Uterus (tissue), 4 donors: ENCODE measurements at places on chromosomes 1 and 21. TPM values are rescaled to one million over a fixed set of nuclear protein-coding genes. Genes with fewer than 3 reads are reported as not detected.

DNA sequence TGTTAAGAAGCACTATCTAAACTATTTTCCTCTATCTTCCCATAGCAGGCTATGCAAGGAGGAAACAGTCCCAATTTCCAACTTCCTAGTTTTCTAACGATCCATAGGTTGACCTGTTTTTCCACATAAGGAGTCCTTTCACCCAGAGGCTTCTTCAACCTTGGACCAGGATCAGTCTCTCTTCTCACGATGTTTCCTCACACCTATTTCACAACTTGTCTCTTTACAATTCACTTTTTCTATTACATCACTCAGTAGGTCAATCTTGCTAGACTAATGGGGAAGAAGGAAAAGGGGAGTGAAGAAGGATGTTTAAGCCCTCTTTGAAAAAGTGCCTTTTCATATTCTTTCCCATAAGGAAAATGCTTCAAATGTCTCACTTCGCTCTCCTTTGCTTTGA is 15.9 kb downstream of the PALMD start:
- no peaks in the 10 kb centered on the region for H3K4me1 ChIP-seq
- no peak for DNase-seq
- peak overlapping the region; percentile 78 for H3K27ac ChIP-seq
- no peaks in the 10 kb centered on the region for H3K27me3 ChIP-seq
- H3K36me3 ChIP-seq: no peaks in the 10 kb centered on the region

The SLC27A3 gene
- total RNA-seq: 364 TPM

GRCh38 chr1:101364370-101365120 is 127.7 kb downstream of the S1PR1 start:
- no peak overlapping the region for H3K4me3 ChIP-seq
- H3K4me1 ChIP-seq: no peaks in the 10 kb centered on the region
- no peaks in the 10 kb centered on the region for H3K27me3 ChIP-seq
- no peaks in the 10 kb centered on the region for H3K36me3 ChIP-seq

The SFT2D2 gene
- 111 TPM for total RNA-seq

DNA sequence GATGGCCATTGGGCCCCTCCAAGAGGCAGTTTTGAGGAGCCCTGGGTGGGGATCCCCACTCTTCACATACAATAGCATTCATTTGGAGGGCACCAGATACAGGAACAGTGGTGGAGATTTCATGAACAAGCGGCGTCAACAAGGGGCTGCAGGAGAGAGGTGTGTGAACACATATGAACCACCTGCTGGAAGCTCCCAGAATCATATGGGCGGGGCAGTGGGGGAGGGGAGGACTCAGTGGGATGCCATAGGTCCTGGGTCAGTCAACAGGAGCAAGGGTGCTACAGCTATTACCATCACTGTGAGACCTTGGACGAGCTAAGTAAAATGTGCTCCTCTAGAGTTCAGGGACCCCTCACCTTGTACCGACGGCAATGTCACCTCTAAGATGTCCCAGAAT is 100.4 kb upstream of the IRF2BP2 start:
- H3K4me1 ChIP-seq: no peaks in the 10 kb centered on the region
- H3K27me3 ChIP-seq: no peaks in the 10 kb centered on the region
- no peak for DNase-seq
- H3K27ac ChIP-seq: no peak overlapping the region

- no peak overlapping the region for H3K27ac ChIP-seq
- no peaks in the 10 kb centered on the region for H3K27me3 ChIP-seq
- H3K36me3 ChIP-seq: no peaks in the 10 kb centered on the region
- DNase-seq: no peak
- H3K4me3 ChIP-seq: peak overlapping the region; percentile 62
These were observed 817 bp downstream of the KLHL17 start for GRCh38 chr1:961132-961669.

- H3K4me3 ChIP-seq: no peak overlapping the region
- no peak overlapping the region for H3K27ac ChIP-seq
- no peaks in the 10 kb centered on the region for H3K4me1 ChIP-seq
- H3K36me3 ChIP-seq: no peaks in the 10 kb centered on the region
- H3K27me3 ChIP-seq: no peaks in the 10 kb centered on the region
- no peak for DNase-seq
These were observed 35.6 kb upstream of the MGST3 start for GRCh38 chr1:165595246-165595938.

DNA sequence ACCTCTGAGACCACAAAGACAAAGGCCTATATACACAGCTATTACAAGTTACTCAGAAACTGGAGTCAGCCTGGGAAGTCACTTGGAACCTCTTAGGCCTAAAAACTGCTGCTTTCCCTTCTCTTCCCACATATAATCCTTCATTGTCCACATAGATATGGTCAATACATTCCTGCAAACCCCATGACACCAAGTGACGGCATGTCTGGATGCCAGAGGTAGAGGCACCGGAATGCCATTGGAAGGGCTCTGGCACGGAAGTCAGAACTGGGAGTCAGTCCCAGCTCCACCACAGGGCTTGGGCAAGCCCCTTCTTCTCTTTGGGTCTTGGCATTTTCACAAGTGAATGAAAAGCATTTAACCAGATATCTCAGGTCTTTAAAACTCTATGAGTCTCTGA is 204.7 kb downstream of the MATN1 start:
- DNase-seq: no peak
- H3K36me3 ChIP-seq: no peaks in the 10 kb centered on the region
- no peak overlapping the region for H3K27ac ChIP-seq
- H3K4me1 ChIP-seq: no peaks in the 10 kb centered on the region

- no peaks in the 10 kb centered on the region for H3K27me3 ChIP-seq
- H3K27ac ChIP-seq: no peak overlapping the region
- no peak for DNase-seq
- H3K4me3 ChIP-seq: no peak overlapping the region
- no peaks in the 10 kb centered on the region for H3K4me1 ChIP-seq
These were observed 2.6 kb upstream of the HDAC1 start for GRCh38 chr1:32289256-32289655.

GRCh38 chr1:29282924-29283803 is 46.8 kb downstream of the PTPRU start:
- peak; percentile 29 for DNase-seq
- no peaks in the 10 kb centered on the region for H3K36me3 ChIP-seq
- no peaks in the 10 kb centered on the region for H3K27me3 ChIP-seq
- H3K27ac ChIP-seq: no peak overlapping the region
- no peaks in the 10 kb centered on the region for H3K4me1 ChIP-seq

DNA sequence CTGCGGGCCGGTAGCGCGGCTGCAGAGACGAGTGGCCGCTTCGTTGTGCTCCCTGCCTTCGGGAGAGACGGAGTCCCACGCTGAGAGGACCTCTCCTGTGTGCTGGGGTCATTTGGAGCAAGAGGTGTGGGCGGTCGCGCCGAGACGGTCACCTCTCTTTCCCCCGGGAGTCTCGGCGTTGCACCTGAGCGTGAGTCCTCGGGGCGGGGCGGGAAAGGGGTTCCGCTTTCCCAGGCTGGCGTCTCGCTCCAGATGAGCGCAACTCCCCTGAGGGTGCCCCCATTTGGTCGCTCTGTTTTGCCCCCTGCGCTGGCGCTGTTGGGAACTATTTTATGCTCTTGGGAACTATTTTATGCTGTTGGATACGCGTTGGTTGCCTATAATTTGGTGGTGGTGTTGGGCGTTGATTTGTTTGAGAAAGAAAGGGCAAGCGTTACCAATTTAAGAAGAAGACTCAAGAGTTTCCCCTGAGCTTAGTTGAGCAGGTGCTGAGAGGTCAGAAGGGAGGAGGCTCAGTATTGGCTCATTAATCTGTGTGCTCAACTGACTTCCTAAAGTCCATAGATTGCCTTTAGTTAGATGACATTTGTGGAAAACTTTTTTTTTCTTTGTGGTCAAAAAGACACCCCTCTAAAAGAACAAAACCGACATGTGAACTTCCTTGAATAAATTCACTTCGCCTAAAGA is 683 bp downstream of the LRRC8B start:
- peak overlapping the region; percentile 89 for H3K4me3 ChIP-seq
- DNase-seq: no peak
- H3K36me3 ChIP-seq: no peaks in the 10 kb centered on the region
- no peaks in the 10 kb centered on the region for H3K27me3 ChIP-seq
- peak overlapping the region; percentile 87 for H3K27ac ChIP-seq
- no peaks in the 10 kb centered on the region for H3K4me1 ChIP-seq

DNA sequence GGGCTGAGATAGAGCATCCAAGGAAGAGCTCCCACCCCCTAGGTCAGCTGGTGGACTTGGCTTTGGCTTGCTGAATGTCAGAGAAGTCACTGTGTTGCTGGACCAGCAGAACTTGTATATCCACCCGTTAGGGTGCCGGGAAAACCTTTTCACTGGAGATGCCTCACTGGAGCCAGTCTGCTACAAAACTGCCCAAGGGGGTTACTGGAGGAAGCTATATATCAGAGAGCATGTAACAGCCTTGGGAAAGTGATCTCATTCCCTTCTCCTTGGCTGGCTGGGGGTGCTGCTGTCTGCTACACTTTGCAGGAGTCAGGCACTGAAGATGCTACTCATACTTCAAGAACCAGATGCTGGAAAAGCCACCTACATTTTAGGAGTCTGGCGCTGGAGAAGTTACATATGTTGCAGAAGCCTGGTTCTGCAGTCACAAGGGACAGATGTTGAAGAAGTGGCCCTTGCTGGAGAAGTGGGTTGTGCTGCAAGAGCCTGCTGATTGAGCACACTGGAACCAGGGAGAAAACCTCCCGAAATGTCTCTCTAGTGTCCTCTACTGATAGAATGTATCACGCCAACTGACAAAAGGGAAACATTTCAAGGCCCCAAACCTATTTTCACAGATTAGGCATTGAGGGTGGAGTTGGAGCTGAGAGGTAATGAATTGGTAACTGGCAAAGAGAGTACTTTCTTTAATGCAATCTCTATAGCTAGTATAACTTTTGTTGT is 250.6 kb downstream of the SPATA17 start:
- no peaks in the 10 kb centered on the region for H3K4me1 ChIP-seq
- no peaks in the 10 kb centered on the region for H3K27me3 ChIP-seq
- DNase-seq: no peak
- H3K36me3 ChIP-seq: no peaks in the 10 kb centered on the region
- no peak overlapping the region for H3K4me3 ChIP-seq
- H3K27ac ChIP-seq: no peak overlapping the region

- H3K27me3 ChIP-seq: no peaks in the 10 kb centered on the region
- H3K4me3 ChIP-seq: no peak overlapping the region
- H3K27ac ChIP-seq: no peak overlapping the region
- DNase-seq: no peak
- peaks cover 5% of the 10 kb centered on the region for H3K4me1 ChIP-seq
- H3K36me3 ChIP-seq: no peaks in the 10 kb centered on the region
These were observed 34.5 kb upstream of the CD1D start for GRCh38 chr1:158146165-158146564.

GRCh38 chr21:40792691-40793456 is 54.1 kb downstream of the DSCAM start:
- H3K4me3 ChIP-seq: no peak overlapping the region
- H3K4me1 ChIP-seq: no peaks in the 10 kb centered on the region
- no peak overlapping the region for H3K27ac ChIP-seq
- DNase-seq: no peak

- no peaks in the 10 kb centered on the region for H3K27me3 ChIP-seq
- DNase-seq: no peak
- no peaks in the 10 kb centered on the region for H3K4me1 ChIP-seq
- H3K27ac ChIP-seq: no peak within 1 kb of the TSS
- H3K36me3 ChIP-seq: no peaks in the 10 kb centered on the region
These were observed at the start of gene KRTAP10-10 for GRCh38 chr21:44637018-44637850. Gene KRTAP10-10, plus strand, starts transcription at chr21:44637356. Its CDS starts 62 bp downstream, at chr21:44637418.

DNA sequence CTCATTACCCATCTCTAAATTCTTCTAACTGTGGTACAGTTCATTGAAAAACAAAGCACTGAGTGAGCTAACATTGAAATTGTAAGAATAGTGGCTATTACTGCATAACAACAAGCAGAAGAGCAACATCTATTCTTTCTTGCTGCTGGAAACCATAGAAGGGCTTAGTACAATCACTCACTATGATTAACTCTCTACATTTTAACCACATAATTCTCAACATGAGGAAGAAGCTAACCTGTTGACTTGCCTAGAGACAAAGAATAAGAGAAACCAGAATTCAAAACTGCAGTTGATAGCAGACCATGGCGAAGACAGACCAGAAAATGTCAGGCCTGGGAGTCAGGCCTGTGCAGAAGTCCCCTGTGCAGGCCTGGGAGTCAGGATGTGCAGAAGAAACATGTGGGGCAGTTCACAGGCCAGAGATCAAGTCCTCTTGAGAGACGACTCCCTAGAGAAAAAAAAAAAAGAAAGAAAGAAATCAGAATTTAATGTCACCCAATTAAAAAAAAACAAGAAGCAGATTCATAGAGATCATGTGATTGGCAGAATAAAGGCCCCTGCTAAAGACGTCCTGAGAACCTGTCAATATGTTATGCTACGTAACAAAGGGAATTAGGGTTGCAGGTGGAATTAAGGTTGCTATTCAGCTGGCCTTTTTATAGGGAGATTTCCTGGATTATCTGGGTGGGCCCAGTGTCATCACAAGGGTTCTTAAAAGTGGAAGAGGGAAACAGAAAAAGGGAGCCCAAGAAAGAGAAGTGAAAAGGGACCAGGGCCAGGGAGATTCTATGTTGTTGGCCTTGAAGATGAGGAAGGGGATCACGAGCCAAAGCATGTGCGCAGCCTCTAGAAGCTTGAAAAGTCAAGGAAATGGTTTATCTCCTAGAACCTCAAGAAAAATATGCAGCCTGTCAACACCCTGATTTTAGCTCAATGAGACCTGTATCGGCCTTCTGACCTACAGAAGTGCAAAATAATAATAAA is 94.9 kb downstream of the MRPL39 start:
- H3K4me1 ChIP-seq: no peaks in the 10 kb centered on the region
- no peak overlapping the region for H3K4me3 ChIP-seq
- DNase-seq: no peak
- H3K36me3 ChIP-seq: no peaks in the 10 kb centered on the region
- no peaks in the 10 kb centered on the region for H3K27me3 ChIP-seq
- no peak overlapping the region for H3K27ac ChIP-seq

DNA sequence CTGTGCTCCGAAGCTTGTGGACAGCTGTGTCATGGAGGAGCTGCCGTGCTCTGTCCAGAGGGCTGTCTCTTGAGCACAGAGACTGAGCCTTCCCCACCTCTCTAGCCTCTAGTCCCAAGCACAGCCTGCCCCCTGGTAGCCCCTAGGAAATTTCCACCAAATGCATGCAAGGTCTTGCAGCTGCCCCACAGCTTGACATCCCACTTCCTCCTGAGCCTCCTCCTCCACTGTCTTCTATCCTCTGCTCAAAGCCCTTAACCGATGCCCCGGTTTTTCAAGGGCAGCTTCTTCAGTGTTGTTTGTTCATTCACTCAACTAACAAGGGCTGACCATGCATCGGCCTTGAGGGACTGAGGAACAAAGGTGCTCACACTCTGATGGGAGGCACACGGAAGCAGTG is 20.6 kb upstream of the PROK1 start:
- no peak overlapping the region for H3K27ac ChIP-seq
- H3K4me3 ChIP-seq: no peak overlapping the region
- H3K36me3 ChIP-seq: no peaks in the 10 kb centered on the region
- H3K27me3 ChIP-seq: no peaks in the 10 kb centered on the region
- no peak for DNase-seq

DNA sequence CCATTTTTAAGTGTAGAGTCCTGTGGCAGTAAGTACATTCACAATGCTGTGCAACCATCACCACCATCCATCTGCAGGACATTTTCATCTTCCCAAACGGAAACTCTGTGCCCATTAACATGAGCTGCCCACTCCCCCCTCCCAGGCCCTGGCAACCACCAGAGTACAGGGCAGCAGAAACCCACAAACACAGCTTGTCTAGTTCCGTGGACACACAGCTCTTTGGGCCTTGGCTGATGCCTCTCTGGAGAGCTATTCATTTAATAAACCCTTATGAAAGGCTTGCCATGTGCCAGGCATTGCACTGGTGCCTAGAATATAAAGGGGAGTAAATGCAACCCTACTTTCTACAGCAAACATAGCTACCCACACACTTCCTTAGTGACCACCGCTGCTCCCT is 28.0 kb downstream of the STUM start:
- no peak for DNase-seq
- no peak overlapping the region for H3K27ac ChIP-seq
- no peaks in the 10 kb centered on the region for H3K36me3 ChIP-seq
